Effector CD8-positive, alpha-beta T cell (primary cell): ENCODE measurements at places on chromosomes 7 and 10.

- no peak for DNase-seq
Observed at GRCh38 chr7:21543528-21544302, 876 bp downstream of the DNAH11 start.

- no peak for DNase-seq
Observed at GRCh38 chr10:15796098-15796759, 64.1 kb downstream of the MINDY3 start.

GRCh38 chr10:10418387-10418786 is 599.3 kb upstream of the CELF2 start:
- DNase-seq: no peak

GRCh38 chr7:39621784-39622411 is 1.5 kb upstream of the RALA start:
- no peak for DNase-seq

DNA sequence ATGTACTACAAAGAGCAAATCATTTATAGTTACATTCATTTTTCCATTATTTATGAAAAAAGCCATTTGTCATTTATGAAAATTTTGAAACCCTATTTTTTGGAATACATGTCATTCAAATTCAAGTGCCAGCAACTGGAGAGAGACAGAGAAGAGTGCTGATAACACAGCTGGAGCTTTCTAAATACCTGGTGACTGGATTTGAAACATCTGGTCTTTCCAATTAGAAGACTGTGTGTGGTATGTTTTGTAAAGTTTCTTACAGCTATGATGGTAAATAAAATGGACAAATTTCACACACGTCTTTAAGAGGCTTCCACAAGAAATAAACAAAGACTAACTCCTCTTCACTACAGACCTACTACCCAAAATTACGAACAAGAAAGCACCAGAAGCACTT is 56.8 kb downstream of the CHCHD3 start:
- DNase-seq: no peak

DNA sequence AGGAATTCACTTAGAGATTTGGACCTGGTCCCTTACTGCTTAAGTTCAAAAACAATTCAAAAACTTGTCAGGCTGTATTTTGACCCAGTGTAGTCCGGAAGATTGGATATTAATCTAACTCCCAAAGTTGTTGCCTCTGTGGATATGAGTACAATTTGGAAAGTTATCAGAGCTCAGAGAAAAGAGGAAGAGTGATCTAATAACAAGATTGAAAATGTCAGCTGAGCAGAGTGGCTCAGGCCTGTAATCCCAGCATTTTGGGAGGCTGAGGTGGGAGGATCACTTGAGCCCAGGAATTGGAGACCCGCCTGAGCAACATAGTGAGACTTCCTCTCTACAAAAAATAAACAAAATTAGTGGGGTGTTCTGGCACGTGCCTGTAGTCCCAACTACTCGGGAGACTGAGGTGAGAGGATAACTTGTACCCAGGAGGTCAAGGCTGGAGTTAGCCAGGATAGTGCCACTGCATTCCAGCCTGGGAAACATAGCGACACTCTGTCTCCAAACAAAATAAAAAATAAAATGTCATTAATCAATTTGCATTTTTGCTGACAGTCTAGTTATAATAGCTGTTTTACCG is 3.2 kb upstream of the ASCC1 start:
- DNase-seq: no peak

DNA sequence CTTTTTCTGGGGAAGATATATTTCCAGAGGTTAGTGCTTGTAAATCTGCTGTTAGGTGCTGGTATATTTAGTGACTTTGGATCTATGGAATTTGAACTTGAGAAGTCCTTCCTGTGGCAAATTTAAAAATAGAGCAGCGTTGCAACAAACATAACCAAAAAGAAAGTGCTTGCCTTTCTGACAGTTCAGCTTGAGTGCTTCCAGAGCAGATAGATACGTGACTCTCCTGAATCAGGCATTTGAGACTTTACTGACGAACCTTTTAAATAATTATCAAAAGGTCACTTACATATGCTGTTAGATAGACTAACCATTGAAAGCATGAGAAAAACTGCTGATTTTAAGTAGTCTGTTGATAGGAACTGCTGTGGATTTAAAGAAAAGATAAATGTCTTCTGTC is 387.5 kb upstream of the LRRTM3 start:
- no peak for DNase-seq

- DNase-seq: no peak
Observed at GRCh38 chr7:85931919-85932318, 711.8 kb upstream of the GRM3 start.

GRCh38 chr7:100022621-100023020 is 7.2 kb downstream of the ZKSCAN1 start:
- no peak for DNase-seq

DNA sequence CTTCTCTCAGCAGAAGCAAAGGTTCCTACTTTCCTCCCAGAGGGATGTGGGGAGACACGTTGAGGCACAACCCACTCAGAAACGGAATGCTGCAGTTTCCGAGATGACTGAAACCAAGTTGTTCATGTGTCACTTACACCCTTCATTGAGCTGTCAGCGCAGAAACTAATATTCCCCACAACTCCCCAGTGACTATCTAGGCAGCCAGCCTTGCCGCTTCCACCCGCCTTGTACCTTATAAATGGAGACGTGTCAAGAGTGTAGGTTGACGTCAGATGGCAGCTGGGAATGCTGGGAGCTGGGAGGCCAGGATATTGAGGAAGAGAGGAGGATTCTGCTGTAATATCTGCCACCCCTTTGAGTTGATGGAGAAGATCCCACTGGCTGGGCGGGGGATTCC is 15.1 kb downstream of the GPR26 start:
- no peak for DNase-seq

DNA sequence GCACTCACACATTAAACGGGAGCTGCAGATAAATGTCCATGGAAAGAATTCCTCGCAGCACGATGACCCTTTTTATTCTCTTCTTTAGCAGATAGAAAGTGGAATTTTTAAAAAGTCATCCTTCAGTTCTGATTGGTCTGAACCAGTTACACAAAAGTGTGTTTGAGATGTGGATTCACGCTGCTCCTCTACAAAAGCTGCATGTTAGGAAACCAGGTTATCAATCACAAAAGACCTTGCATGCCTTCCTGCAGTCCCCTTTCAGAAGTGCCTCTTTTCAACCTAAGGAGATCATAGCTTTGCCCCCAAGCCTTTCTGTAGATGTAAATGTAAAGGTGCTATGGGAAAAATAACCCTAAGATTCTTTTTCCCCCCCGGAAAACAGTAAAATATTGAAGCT is 299.7 kb downstream of the PLXDC2 start:
- no peak for DNase-seq
